Stimulated activated CD8-positive, alpha-beta memory T cell treated with anti-CD3 and anti-CD28 coated beads, Interleukin-15, amount 100 ng/mL, for 48 hours (primary cell): ENCODE measurements at places on chromosomes 12 and 14.

DNA sequence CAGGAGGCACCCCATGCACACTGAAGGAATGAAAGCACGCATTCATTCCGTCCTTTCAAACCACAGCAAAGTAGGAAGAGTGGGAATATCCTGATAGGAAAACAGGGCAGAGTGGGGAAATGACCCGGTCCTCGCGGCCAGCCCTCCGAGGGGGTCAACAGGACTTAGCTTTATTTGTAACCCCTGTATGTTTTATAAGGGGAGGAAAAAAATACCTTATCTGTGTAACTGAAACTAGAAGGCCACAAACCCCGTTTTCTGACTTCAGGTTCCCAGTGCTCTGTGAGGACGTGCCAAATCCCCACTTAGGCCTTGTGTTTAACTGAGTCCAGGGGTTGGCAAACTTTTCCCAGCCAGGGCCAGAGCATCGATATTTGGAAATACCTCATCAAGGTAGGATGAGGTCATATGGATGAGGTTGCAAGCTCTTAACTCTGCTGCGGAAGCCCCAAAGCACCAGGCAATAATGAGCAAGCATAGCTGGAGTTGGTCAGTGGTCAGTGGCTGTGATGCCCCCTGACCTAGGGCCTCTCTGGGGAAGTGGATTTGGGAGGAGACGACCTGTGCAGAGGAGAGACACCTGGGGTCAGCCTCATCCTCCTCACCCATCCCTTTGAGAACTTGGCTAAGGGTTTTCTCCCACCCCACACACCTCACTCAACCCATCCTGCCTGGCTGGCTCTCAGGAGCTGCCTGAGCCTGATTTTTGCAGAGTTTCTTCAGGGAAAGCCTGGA, 58.5 kb downstream of the RBM19 start:
- no peak for DNase-seq

DNA sequence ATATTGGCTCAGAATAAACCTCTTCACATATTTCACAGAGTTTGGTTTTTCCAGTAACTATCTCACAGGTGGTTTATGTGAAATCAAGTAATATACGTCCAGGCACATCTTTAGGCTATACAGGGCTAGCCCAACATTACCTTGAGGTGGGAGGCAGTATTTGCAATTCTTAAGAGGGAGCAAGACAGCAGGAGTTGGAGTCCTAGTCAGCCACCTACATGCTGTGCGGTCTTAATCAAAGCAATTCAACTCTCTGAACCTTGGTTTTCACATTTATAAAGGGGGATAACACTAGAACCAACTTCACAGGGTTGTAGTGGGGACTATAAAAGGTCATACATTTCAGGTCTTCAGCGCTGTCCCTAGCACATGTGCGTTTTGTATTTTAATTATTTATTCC, 73.5 kb upstream of the FICD start:
- no peak for DNase-seq

GRCh38 chr12:51773145-51773869, 75.2 kb downstream of the FIGNL2 start:
- DNase-seq, result no peak

DNA sequence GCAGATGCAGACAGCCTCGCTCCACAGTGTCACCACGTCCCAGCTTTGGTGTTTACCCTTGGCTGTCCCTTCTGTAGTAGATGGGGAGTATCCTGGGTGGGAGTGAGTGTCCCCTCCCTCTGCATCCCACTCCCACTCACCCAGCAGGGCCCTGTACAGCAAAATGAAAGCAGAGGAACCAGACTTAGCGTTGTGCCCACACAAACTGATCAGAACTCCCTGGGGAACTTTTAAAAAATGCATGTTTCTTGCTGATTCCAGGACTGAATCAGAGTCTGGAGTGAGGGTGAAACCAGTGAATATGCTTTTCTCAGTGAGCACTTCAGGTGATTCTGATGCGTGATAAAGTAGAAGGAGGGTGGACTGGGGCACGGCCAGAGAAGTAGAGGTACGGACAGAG, 2.9 kb downstream of the ACVRL1 start:
- no peak for DNase-seq

DNA sequence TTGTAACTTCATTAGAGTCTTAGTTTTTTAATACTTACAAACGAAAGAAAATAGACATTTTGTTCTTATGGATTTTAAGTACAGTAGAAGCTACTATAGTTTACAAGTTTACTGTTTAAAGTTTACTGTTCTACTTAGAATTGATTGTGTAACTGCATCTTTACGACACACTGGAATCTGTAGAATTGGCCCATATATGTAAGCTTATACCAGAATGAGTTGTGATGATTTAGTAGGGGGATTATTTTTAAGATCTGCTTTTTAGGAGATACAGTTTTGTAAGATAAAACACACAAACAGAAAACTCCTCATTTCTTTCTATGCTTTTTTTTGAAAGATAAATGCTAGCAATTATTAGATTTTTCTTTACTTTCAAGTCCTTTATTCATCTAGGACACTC, 30.2 kb upstream of the NAV3 start:
- no peak for DNase-seq

DNA sequence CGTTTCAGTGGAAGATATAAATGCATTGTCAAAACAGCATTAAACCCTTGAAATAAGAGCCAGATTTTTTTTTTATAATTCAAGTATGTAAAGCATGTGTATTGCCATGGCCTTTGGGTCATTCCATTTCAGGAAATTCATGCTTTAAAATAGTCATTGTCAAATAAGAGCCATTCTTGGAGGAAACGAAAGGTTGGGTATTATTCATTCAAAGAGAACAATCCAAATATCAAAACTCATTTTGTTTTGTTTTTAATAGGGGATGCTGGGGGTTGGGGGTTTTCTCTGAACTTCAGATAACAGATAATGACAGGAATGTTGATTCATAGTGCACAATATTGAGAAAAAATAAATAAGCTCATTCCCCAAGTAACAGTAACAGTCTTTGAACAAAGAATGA, 174.4 kb upstream of the NUDT4 start:
- no peak for DNase-seq

DNA sequence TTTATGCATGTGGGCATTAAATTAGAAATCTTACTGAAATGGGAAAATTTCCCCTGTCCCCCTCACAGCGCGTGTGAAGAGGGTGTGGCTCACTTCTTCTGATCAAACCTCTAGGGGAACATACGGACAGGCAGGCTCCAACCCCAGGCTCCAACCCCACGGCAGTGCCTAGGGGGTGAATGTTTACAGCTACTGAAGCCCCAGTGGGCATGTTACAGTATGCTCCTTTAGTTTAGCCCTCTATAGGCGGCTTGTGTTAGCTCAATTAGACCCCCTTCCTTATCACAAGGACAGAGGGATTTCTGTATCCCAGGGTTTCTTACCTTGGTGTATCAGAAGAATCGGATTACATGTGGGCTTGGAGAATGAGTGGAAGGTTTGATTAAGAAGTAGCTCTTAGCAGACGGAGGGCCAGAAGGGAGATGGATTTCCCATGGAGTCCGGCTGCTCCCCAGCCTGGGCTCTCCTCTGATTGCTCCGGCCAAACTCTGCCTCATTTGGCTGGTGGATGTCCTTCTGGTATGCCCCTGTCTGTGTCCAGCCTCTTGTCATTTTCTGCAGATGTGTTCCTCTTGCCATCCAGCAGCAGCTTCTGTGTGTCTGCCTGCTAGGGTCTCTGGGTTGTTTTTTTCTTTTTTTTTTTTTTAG, 223.7 kb downstream of the TMTC2 start:
- no peak for DNase-seq

GRCh38 chr14:103932791-103933490, 4.7 kb downstream of the TDRD9 start:
- no peak for DNase-seq

DNA sequence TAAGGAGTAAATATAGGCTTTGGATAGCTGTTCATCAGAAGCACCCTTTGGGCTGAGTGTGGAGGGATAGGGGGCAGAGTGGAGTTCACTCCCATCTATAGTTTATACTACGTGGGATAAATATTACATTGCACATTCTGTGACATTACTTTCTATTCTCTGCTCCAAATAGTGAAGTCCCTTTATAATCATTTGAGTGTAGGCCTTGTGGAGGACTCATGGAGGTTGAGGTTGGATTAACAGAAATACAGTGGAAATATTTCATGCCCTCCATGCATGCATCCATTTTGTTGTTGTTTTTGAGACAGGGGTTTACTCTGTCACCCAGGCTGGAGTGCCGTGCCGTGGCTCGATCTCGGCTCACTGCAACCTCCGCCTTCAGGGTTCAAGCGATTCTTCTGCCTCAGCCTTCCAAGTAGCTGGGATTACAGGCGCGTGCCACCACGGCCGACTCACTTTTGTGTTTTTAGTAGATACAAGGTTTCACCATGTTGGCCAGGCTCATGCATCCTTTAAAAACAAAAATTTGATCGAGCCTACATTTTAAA, 1.4 kb downstream of the CHPT1 start:
- no peak for DNase-seq

GRCh38 chr12:130557886-130558765, 158.0 kb downstream of the RIMBP2 start:
- no peak for DNase-seq

DNA sequence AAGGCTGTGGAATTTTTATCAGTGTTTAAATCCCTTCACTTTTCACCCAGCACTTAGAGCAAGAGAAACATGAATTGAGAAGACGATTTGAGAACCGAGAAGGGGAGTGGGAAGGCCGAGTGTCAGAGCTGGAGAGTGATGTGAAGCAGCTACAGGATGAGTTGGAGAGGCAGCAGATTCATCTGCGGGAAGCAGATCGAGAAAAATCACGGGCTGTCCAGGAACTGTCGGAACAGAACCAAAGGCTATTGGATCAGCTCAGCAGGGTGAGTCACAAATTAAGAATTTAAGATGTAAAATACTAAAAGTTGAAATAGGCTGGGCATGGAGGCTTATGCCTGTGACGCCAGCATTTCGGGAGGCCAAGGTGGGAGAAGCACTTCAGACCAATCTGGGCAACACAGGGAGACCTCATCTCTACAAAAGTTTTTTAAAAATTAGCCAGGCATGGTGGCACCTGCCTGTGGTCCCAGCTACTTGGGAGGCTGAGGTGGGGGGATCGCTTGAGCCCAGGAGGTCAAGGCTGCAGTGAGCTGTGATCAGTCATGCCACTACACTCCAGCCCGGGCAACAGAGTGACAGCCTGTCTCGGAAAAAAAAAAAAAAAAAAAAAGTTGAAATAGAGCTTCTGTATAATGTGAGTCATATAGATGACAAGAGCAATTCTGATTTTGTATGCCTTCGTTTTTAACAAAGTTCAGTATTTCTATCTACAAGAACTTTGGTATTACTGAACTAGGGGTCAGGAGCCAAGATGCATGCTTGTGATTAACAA, 9.6 kb downstream of the BICDL1 start:
- no peak for DNase-seq

GRCh38 chr12:47868552-47869031, 36.2 kb downstream of the VDR start:
- no peak for DNase-seq

GRCh38 chr12:114852976-114853529, 169.1 kb upstream of the TBX3 start:
- DNase-seq, result no peak

DNA sequence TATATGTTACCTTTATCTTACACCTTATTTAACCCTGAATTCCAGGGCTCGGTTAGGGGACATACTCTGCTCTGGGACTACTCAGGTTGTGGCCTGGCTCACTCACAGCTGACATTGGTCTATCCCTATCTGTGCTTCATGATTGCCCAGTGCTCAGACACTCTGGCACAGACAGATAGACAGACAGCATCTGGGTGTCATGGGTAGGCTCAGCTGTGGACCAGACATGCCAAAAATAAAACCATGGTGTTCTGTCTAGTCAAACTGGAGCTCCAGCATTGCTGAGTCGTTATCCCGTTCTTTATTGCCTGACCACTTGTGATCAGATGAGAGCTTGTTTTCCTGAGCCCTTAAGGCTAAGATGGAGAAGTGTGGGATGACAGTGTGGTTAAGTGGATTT, 29.0 kb downstream of the FBXW8 start:
- DNase-seq, result no peak

- DNase-seq, result no peak
Observed at GRCh38 chr12:17077594-17077993, 471.6 kb upstream of the LMO3 start.

- no peak for DNase-seq
Observed at GRCh38 chr12:125280482-125281377, 215.5 kb downstream of the AACS start.

GRCh38 chr14:105425823-105426247, 6.2 kb downstream of the MTA1 start:
- DNase-seq, result no peak

- DNase-seq, result no peak
Observed at GRCh38 chr12:49260166-49260565, 4.7 kb upstream of the TUBA1C start.

DNA sequence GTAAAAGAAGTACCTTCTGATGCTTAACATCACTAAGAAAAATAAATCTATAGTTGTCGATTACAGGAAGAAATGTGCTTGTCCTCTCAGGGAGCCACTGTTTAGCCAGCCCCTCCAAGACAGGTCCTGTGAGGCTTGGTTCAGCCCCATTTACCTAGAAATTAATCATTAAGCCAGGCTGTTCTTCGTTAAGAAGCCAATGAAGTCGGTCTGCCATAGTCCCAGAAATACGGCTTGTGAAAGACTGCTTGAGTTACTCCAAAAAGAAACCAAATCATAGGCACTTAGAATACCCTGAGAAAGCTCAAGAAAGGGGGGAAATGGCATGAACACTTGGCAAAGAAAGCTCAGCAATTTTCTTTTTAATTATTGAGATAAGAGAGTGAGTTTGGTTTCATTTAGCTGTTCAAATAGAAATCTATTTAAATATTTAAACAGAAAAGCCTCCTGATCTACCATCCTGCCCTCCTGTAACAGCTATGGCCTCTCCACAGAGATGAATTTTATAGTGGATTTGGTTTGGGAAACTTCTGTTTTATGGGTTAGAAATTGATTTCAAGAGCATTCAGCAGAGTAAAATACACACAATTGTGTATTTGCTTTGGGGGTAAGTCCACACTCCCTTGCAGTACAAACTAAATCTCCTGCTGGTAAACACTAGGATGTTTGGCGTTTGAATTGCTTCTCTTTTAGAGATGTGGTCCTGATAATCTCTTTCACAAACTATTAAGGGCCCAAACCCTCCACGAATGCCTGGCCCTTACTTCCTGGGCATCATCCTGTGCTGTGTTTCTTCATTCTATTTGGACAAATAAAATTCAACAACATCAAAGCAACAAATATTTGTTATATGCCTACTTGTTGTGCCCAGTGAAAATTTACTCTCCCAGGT, 234.4 kb downstream of the SEC23A start:
- no peak for DNase-seq

GRCh38 chr12:117159674-117160073, 30.6 kb downstream of the FBXO21 start:
- no peak for DNase-seq

- no peak for DNase-seq
Observed at GRCh38 chr14:64053694-64054669, 201.2 kb downstream of the SYNE2 start.
